ENCODE measurements at places on chromosomes 5 and 9.
A peak's percentile ranks its signal among the peaks of the same experiment; 100 is the strongest.

DNA sequence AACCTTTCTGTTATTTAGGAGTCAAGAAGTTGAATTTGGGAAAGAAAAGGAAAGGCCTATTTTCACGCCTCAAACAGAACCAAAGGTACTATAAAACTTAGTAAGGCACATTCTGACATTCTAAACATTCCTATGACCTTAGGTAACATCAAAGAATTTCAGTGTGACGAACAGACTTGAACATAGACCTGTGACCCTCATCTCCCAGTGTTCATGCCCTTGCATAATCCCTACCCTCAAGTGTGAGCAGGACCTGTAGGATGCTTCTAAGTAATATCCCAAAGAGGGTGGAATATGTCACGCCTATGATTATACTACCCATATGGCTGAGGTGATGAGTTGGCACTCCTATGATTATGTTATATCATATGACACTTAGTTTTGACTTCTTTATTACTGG lies 540.9 kb downstream of the KIF4B start:
- no peak for DNase-seq

DNA sequence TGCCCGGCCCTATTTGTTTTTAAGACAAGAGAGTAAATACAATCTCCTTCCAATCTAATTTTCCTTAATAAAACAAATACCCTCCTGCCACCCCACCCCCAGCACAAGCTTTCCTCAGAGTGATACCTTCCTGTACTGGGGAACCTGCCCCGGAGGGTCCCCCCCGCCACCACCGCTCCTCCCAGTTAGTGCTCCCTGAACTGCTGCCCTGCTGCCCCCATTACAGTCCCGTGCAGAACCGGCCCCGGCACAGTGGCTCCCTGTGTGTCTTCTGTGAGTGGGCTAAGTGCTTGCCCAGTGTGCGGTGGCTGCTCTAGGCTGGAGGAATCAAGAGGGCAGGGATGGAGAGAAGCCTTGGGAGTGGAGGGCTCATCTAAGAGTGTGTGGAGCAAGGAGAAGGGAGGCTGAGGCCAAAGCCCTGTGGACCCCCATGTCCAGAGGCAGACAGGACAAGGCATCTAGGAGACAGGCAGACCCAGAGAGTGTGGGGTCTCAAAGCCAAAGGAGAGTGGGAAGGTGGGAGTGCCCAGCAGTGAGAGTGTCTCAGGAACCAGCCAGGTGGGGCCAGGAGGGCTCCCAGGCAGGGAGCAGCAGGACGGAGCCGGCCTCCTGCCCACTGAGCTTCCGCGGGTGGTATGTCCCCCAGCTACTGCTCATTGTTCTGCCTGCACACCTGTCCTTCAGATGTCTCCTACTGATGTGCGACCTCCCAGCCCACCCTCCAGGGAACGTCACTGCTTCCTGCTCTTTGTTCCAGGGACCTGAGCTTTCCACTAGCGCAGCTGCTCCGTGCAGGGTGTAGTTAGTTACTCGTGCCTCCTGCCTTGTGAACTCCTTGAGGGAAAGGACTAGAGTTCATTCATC lies 129.0 kb downstream of the DAB2IP start:
- no peak for DNase-seq

- DNase-seq, result no peak
Observed at GRCh38 chr9:127910613-127911205, 6.1 kb downstream of the ST6GALNAC4 start.

- DNase-seq, result no peak
Observed at GRCh38 chr9:107368696-107369095, 85.6 kb downstream of the RAD23B start.

DNA sequence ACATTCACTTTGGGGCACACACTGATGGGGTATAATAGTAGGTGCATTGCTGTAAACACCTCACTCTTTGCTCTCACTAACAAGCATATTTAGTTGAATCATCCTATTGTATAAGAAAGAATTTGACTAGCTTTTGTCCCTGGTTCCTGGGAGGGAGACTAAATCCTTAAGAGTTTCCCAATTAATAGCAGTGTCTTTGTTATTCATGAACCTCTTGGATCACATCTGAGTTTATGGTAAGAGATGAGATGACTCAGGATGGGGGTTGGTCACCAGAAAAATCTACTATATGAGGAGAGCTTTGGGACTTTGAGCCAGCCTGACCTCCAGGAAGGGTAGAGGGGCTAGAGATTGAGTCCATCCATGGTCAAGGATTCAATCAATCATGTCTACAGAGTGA lies 56.8 kb downstream of the PUM3 start:
- DNase-seq, result no peak

DNA sequence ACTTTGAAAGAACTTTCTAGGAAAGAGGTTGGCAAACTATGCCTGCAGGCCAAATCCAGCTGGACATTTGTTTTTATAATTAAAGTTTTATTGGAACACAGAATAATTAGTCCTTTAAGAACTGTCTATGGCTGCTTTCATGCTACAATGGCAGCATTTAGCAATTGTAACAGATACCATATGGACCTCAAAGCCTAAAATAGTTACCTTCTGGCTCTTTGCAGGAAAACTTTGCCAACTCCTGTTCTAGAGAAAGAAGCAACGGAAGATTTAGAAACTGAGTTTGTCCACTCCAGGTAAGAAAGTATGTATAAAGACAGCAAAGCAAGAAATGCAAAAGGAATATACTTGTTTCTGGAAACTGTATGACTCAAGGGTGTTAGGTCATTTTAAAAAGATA lies 281.7 kb upstream of the TRPM3 start:
- DNase-seq, result no peak

DNA sequence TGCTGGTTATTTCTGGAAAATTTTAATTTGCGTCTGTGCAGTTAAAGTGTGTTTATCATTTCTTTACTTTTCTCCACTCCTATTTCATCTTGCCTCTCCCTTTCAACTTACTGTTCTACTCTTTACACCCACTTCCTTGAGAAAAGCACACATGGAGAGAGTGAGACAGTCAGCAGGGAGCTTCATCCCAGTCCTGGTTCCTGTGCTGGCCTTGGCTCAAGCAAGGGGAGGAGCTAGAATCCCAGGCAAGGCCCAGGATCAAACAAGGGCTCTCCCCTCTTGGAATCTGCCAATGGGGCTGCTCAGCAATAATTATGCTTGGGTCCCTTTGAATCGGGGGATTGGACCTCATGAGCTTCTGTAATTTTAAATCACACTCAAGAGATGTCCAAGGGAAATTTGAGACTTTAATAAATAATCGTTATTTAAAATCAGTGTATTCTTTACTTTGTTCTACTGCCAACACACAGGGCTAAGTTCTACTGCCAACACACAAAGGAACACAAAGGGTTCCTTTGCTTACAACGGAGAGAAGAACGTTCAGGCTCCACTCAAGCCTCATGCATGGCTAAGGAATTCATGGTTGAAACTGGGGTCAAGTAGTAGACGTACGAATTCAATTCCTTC lies 439.3 kb upstream of the DAB2 start:
- DNase-seq, result no peak

DNA sequence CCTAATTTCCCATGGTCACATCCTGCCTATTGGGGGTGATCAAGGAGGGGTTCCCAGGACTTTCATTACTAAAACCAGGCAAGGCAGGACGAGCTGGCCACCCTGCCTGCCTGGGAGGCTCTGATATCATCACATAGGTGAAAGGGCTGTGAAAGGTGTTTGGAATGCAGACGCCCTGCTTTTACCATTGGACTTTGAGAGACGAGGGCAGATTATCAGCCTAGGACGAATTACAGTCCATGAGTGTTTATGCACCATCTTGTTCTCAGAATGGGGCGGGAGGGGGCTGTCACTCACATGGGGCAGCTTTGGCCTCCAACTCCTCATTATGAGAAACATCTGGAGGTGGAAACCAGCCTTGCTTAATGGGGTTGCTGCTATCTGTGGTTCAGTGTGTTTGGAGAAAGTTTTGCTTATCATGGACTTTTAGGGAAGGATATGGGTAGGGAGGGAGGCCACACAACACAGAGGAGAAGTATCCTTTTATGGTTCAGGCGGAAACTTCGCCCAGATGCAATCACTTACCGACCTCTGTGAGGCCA lies 69.8 kb upstream of the UBTD2 start:
- no peak for DNase-seq

DNA sequence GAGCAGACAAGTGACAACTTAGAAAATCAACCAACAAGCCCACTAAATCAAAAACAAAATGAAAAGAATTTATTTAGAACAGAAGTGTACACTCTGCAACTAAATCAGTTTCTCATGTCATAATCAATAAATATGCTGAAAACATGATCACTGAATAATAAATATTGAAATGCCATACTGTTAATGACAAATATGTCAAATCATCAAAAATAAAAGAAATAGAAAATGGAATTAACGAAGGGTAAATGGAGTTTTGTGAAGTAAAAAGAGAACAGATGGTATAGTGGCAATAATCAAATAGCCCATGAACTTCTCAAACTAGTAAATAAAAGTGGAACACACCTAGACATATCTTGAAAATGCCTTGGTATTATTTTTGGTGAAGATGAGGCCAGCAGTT lies 744.9 kb downstream of the TAF11L14 start:
- no peak for DNase-seq

GRCh38 chr9:99531313-99531712 lies 290.4 kb upstream of the NR4A3 start:
- DNase-seq, result no peak

- no peak for DNase-seq
Observed at GRCh38 chr9:127105805-127106465, 16.5 kb downstream of the ANGPTL2 start.

GRCh38 chr5:61599370-61600122 lies 267.5 kb downstream of the ZSWIM6 start:
- no peak for DNase-seq

- peak; percentile 47 for DNase-seq
Observed at GRCh38 chr5:139574641-139575312, 13.6 kb downstream of the UBE2D2 start.

GRCh38 chr5:115289104-115289503 lies 7.3 kb downstream of the CCDC112 start:
- DNase-seq, result no peak

- no peak for DNase-seq
Observed at GRCh38 chr5:143166661-143167420, 236.6 kb downstream of the NR3C1 start.

DNA sequence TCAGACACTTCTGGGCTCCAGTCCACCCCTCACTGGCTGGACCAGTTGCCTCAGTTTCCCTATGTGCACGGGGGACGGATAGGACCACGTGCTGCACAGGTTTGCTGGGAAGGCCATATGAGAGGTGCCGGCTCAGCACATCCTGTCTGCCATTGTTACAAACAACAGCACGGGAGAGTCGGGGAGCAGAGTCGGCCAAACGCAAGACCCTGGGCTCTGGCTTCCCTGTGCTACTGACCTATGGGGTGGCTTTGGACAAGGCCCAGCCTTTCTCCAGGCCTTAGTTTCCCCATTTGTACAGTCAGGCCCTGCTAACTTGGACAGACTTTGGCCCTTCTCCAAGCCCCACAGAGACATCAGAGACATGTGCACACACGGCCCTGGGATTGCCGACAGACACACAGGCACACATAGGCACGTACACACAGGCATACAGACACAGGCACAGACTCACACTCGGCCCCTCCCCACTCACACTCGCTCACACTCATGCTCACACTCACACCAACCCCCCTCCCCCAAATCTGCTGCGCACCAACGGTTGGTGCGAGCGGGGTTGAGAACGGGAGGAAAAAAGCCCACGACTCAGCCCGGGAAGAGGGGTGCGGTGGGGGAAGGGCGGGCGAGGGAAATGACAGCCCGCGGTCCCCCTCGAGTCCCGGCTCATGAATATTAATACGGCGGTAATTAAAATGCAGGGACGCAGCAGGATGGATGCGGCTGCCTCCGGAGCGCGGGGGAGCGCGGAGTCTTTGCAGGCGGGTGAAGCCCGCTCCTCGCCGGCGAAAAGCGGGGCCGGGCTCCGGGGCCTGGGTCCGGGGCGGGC lies 133.0 kb downstream of the C9orf50 start:
- peak; percentile 46 for DNase-seq

GRCh38 chr5:141753143-141753970 lies 71.3 kb upstream of the ARAP3 start:
- no peak for DNase-seq

DNA sequence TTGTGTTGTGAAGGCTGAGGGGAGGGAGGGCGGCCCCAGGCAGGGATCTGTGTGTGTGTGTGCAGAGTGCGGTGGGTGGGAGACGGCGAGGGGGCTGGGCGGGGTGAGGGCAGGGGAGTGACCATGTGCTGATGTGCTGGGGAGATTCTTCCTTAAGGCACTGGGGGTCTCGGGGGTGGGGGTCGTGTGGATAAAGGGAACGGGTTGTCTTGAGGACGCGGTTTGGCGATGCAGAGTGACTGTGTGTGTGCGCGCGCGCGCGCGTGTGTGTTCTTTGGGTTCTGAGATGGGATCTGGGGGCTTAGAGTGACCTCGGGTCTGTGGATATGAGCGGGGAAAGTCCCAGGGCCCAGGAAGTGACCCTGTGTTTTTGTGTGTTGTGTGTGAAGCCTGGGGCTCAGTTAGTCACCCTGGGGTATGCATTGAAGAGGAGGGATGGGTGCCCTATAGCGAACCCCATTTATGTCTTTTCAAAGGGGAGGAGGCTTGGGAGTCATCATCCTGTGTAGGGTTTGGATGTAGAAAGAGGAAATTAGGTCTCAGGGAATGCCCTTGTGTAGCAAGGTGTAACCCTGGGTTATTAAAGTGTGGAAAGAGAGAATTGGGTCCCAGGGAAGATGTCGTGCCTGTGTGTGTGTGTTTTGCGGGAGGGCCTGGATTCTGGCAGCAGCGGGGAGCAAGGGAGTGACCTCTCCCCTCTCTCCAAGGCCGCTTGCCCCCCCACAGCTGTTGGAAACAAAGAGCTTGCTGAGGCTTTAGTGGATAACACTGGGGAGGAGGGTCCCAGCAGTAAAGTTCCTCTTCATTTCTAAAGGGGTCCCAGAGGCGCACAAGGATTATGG lies 1.4 kb downstream of the TMEFF1 start:
- DNase-seq, result no peak

DNA sequence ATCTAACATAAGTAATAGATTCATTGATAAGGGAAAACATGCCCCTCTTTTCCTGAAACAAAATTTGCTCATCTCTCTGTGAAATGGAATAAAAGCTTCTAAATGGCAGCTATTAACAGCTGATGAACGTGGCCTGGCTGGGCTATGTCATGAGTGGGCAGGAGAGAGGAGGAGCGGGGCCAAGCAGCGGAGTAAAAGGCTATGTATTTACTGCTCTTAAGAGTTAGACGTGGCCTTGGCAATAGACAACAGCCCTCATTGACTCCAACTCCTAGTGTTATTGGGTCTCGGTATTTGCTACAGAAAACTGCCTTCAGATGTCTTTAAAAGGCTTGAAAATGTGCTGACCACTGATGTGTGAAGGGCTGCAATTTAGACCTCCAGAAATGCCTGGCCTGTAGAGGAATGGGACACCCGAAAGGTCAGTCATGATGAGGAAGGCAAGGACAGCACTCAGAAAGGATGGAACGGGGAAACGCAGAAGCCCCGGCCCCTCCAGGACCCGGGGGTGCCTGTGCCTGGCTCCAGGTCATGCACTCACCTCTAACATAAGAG lies 116.8 kb downstream of the PDZD2 start:
- no peak for DNase-seq

DNA sequence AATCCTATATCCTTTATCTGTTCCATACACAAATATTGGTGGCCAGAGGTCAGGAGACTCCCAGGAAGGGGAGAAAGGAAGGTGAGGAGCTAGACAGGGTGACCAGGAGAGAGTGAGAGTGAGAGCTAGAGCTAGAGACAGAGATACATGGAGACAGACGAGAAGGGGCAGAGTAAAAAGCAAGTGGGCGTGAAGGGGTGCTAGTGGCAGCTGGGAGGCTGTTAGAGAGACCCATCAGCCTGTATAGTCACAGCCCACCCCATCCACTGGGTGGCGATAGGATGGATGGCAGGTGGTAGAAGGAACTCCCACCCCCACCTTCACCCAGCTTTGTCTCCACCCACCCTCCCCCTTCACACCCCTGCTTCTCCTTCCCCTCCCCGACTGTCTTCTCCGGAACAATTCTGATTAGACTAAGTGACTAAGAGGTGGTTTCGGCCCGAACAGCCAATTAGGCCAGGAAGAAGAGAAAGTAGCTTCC lies 32.8 kb downstream of the PCDH1 start:
- DNase-seq, result peak; percentile 13

Measured in activated CD4-positive, alpha-beta T cell treated with anti-CD3 and anti-CD28 coated beads, Interleukin-2, amount 50 U/mL, for 16 hours (primary cell).